ENCODE measurements at places on chromosomes 7 and 10.

DNA sequence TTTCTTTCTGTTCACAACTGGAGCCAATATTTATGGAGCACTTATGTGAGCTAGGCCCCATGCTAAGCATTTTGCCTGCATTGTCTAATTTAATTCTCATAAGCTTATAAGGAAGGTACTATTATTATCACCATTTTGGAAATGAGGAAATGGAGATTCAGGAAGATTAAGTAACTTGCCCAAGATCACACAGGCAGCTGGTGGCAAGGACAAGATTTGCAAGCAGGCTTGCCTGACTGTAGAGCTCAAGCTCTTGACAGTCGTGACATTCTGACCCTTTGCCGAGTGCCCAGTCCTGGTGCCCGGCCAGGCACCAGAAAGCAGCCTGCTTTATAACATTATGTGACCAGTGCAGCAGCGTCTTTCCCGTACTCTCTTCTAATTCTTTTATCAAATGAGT, 38.2 kb downstream of the WNT2 start:
- DNase-seq: no peak

DNA sequence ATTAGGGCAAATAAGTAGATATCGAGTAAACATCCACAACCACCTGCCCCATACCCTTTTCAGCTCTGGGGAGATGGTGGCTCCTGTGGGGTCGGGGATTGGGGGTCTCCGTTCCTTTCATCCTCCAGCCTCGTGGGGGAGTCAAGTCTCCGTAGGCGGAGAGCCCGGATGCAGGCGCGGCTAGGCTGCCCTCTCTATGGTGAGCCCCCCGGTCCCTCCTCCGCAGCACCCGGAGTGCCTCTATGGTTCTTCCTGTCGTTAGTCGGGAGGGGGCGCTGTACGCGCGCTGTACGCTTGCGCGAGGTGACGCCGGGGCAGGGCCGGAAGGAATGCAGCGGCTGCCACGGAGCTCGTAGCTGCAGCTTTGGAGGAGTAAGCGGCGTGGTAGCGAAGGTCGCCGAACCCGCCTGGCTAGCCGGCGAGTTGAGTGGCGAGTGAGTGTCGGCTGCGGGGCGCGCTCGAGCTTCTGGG, 14.8 kb upstream of the MMD2 start:
- DNase-seq: peak; percentile 96

DNA sequence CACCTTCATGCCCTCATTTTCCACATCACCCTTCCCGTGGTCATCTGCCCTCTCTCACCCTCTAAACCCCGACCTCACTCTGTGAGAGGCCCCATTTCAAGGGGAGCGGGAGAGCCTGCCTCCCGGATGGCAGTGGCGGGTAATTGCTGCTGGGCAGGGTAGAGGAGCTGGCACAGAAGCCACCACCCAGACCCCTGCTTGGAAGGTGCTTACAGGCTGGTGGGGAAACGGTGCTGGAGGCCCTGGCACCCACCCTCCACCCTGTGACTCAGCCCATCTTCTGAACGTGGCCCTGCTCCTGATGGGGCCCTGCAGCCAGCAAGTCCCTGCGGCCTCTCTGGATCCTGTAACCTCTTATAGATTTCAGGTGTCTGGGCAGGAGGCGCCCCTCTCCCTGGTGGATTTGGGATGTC, 10.6 kb upstream of the PWWP2B start:
- DNase-seq: no peak

DNA sequence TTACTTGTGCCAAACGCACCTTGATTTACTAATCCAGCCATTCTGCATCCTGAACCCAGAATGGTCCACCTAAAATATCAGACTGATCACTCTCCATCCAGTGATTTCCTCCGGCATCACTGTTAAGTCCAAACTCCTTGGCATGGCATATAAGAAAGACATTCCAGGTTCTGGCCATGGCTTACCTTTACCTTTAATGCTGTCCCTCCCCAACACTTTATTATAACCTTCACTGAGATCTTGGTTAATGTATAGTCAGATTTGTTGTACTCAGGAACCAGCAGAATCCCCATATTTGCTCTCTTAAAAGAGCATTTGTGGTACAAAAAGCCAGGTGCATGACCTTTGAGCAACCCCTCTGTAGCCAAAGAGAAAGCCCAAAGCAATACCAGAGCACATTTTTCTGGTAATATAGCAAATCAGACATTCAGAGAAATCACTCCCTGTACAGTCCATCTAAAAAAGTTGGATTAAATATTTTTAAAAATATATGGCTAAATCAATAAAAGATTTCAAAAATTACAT, 10.2 kb downstream of the UMAD1 start:
- DNase-seq: no peak

GRCh38 chr7:107386548-107387102, 83.2 kb upstream of the GPR22 start:
- no peak for DNase-seq

DNA sequence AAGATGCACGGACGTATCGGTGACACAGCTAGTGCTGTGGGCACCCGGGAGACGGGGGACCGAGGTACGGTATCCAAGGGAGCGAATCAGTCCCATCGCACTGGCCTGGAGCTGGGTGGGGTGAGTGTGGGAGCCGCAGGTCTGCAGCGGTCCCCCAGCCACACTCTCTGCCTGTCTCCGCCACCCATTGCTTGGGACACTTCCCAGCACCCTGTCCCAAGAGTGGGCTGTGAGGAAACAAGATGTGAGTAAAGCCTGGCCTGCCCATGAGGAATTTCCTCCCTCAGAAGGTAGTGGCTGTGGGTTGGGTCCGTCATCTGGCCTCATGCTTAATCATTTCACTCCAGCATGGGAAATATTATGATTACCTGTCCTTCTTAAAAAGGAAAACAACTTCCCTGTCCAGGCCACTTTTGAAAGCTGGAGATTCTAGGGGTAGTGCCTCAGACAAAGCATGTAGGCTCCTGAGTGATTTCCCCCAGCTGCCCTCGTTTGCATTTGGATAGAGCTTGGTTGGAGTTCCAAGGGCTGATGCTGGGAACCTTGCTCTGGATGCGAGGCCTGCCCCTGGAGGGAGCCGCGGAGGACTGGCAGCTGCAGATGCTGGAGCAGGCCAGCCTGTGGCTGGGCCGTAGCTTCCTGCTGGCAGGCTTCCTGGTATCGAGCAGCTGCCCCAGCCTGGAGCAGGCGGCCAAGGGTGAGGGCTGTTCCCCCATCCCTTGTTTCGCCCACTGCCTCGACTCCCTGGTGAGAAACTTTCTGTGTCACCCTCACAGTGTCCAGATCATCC, 6.2 kb upstream of the ACTR3C start:
- no peak for DNase-seq

GRCh38 chr10:42827201-42827600, 44.6 kb downstream of the BMS1 start:
- no peak for DNase-seq

- DNase-seq: no peak
These were observed 151.4 kb upstream of the PRPS1L1 start for GRCh38 chr7:18179093-18179492.

DNA sequence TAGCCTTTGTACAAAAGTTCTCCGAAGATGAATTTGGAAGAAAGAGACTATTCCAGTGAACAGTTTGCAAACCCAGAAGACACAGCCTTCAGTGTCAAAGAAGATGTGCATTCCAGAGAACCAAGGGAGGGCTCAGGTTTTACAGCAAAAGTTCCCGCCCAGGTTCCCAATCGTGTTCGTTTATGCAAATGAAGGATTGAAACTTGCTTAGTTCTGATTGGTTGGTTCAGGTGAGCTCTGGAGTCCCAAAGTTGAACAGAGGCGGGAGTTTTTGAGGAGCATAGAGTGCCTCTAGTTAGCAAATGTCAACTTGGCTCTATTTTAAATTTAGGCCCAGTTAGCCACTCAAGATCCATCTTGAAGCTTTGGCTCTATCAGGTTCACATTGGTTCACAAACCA, 51.3 kb downstream of the TMEM270 start:
- no peak for DNase-seq

DNA sequence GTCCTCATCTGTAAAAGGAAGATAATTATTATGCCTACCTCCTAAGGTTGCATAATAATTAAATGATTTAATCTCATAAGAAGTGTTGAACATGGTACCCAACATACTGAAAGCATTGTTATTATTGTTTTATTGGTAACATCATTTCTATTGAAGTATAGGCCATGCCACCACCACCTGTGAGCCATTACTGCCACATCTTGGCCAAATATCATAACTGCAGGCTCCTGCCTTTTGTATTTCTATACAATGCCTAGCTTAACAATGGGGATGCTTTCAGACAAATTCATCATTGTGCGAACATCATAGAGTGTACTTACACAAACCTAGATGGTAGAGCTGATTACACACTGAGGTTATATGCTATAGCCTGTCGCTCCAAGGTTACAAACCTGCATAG, 61.1 kb upstream of the NPSR1 start:
- no peak for DNase-seq

- no peak for DNase-seq
These were observed 46.2 kb downstream of the SEC61G start for GRCh38 chr7:54712820-54713219.

DNA sequence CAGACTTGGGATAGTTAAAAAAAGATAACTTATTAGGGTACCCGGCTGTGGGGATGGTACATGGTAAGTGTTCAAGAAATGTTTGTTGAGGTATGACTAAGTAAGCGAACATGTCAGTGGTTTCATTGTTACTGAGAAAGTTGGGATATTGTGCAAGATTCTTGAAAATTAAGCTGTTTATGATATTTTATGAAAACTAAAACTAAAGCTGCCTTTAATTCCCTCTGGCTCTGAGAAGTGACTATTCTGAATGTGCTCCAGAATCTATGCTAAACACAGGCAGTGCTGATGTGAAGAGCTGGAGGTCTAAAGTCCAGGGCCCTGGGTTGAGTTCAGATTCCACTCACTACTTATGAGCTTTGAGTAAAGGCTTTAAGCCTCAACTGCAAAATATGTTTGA, 72.9 kb downstream of the AOAH start:
- no peak for DNase-seq

DNA sequence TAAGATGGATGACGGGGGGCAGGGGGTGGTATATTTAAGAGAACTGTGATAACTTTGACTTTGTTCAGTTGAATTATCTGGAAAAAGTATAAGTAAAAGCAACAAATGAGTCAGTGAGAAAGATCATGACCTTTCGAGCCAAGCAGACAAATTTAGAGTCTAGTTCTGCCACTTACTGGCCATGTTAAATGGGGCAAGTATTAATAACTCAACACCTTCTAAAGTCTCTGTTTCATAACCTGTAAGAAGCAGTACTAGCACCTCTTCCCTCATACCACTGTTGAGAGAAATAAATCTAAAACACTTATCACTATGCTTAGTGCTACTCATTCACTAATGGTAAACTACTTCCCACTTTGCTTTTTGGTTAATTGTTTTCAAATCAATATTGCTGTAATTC, 604.4 kb upstream of the LRRN3 start:
- DNase-seq: no peak

- no peak for DNase-seq
These were observed 1236.6 kb downstream of the GATA3 start for GRCh38 chr10:9291081-9291480.

DNA sequence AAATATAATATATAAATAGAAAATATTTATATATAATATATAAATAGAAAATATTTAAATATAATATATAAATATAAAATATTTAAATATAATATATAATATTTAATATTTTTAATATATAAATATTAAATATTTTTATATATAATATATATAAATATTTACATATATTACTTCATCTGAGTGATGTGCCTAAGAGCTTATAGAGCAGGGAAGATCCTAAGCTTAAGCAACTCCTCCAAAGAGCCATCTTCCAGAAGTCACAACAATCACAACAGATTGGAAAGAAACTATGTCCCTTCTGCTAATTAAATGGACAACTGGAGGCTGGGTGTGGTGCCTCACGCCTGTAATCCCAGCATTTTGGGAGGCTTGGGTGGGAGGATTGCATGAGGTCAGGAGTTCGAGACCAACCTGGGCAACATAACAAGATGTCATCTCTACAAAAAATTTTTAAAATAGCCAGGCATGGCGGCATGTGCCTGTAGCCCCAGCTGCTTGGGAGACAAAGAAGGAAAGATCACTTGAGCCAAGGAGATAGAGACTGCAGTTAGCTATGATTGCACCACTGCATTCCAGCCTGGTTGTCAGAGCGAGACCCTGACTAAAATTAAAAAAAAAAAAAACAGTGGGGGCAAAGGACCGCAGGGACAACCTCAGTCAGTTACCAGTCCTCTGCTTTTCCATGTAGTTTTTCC, 198.7 kb downstream of the SKIDA1 start:
- DNase-seq: no peak

- DNase-seq: peak; percentile 62
These were observed 154.8 kb upstream of the PRR15 start for GRCh38 chr7:29408841-29409243.

DNA sequence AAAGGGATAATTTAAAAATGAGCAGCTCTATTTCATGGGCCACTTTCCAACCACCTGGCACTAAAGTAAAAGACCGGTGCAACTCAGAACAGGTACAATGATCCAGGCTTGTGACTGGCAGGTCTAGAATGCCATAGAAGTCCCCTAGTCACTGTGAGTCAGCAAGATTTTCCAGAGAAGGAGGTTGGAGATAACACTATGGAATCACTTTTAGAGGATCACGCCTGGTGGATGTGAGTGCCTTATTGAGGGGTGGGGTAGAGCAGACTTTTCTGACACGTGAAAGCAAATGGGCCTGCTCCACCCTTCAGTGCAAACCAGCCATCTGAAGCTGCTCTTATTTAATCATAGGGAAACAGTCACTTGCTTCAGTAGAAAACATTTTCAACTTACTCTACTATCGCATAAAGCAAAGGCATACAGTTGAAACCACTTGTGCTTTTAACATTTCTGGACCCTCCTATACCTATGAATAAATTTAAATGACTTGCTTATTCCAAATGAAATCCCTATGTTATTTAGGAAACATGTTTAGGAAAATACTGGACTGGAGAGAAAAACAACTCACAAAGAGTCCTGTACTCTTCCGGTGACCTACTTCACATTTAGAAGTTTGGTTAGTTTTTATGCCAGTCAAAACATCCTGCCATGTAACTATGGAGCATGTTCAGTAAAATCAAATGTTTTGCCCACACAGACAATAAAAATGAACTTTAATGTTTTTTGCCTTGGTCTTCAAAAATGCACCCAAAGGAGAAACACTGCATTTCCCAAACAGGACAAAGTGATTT, 21.5 kb upstream of the AKR1C1 start:
- no peak for DNase-seq

- DNase-seq: no peak
These were observed 52.5 kb upstream of the LEP start for GRCh38 chr7:128188396-128189230.

- no peak for DNase-seq
These were observed 210.5 kb upstream of the SHH start for GRCh38 chr7:156022483-156023459.

DNA sequence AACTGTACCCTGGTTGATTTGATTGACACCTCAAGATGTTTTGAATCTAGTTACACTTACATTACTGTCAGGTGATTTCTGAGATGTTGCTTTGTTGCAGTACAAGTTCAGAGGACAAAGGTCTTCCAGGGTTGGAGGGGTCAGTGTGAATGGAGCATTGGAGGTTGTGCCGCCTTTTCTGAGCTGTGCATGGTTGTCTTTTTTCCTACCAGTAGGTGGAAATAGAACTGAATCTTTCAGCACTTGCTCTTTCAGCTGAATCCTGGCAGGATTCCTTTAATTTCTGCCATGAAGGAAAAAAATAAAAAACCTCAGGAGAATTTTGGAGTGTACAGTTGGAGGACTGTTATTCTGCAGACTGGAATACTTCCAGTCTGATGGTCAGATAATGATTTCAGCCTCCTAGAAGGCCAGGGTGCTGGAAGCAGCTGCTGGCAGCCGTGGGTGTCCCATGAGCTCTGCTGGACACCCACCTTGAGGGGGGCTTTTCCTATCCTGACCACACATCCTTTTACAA, 82.7 kb downstream of the PLCE1 start:
- no peak for DNase-seq
